Activated CD4-positive, alpha-beta T cell treated with anti-CD3 and anti-CD28 coated beads for 4 hours (primary cell): ENCODE measurements at places on chromosomes 1 and 21.

GRCh38 chr1:244778344-244778743 lies 57.1 kb upstream of the COX20 start:
- no peak for DNase-seq

GRCh38 chr1:160880216-160880615 lies 4.8 kb downstream of the ITLN1 start:
- DNase-seq = no peak

DNA sequence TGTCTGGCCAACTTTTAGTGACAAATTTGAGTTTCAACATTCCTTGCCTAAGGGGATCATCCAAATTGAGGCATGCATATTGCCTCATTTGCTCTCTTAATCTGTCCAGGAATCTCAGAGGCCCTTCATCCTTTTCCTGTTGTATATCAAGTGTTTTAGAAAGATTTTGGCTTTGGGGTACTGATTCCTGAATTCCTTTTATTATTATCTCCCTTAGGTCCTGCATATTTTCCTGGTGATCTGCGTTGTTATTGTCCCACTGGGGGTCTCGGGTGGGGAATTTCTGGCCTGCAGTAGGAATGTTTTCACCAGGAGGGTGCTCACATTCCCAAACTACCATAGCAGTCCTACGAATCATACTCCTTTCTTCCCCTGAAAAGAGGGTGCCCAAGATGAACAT lies 4.4 kb upstream of the AADACL3 start:
- no peak for DNase-seq

GRCh38 chr21:20902511-20902910 lies 95.7 kb upstream of the NCAM2 start:
- no peak for DNase-seq

- no peak for DNase-seq
Measured at GRCh38 chr1:189216886-189217285, 1260.8 kb downstream of the BRINP3 start.

GRCh38 chr1:230568008-230568407 lies 74.3 kb upstream of the COG2 start:
- no peak for DNase-seq

DNA sequence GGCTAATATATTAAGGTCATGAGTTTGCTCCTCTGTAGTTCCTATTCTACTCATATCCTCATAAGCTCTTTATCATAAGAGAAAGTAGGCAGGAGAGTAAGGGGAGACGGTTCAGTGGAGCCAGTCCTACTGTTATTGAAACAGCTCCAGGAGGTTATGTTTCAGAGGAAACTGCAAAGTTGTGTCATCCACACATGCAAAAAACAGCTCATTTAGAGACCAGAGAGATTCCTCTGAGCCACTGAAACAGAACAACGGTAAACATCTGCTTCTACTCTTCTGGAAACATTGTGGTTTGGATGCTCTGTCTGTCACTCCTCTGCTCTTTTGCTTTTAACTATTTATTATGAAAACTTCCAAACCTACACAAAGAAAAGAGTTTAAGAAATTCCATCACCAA lies 66.3 kb upstream of the PPP2R5A start:
- no peak for DNase-seq

GRCh38 chr1:38308780-38309179 lies 262.2 kb upstream of the POU3F1 start:
- no peak for DNase-seq

DNA sequence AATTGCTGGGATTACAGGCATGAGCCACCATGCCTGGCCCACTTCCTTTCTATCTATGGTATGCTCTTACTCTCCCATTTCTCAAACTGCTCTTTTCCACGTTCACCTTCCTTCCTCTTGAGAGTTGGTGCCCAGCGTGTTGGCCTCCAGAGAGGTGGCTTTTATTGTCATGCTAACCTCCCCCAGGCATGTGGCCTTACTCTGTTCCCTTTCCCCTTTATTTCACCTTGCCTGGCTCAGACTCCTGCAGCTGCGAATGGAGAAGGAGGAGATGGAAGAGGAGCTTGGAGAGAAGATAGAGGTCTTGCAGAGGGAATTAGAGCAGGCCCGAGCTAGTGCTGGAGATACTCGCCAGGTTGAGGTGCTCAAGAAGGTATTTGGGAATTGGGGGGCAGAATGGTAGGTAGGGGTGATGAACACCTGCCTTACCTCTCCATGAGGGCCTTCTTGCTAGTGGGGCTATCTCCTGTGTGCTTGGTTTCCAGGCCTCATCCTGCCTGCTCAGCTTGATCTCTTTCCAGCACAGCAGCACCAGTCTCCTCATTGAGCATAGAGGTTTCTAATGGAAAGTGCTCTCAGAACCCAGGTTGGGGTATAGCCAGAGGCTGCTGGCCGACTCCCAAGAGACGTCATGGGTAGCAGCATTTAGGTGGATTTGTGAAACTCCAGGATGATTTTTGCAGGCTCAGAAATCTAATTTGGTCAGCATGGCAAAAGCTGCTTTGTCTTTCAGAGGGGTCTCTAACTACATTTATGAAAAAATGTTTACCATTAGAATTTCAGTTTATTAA lies 13.2 kb upstream of the TUFT1 start:
- DNase-seq = no peak

- DNase-seq = no peak
Measured at GRCh38 chr1:111483166-111483565, 9.4 kb downstream of the C1orf162 start.

DNA sequence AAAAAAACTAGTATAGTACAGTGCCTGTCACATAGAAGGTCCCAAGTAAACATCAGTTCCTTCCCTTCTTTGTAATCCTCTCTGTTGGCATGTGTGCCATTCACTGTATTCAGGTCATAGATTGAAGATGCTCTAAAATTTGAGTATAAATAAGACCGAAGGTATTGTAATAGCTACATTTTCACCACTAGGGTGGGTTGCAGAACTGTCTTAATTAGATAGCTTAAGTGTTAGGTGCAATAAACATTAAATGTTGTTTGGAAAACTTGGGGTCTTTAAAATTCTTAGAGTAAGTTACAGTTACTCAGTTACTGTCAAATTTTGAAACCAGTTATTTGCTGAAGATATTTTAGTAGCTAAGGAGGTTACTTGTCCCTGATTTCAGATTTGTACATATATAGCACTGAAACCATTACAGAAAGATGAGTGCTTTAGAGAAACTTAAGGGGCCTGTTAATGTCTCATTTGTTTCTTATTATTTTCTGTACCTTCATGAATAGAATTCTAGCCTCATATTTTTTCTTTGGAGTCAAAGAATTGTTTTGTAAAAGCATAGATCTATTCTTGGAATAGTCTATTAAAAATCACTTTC lies 24.3 kb downstream of the PER3 start:
- no peak for DNase-seq

DNA sequence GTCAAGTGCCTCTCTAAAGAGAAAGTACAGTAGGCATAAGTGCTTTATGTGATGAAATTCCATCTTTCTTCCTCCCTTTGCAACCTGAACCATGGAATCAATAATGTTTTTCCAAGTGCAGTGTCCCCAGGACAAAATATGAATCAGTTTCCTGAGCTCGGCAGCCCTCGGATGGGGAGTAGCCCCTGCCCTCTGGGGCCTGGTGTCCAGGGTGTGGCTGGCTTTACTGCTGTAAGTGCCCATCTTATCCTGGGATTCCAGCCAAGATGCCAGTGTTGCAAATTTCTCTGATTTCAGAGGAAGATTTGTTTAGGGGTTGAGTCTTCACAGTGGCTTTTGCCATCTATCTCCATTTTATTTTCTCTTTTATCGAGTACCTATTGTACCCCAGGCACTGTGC lies 40.5 kb upstream of the SRP9 start:
- no peak for DNase-seq

GRCh38 chr1:41109310-41110197 lies 88.0 kb upstream of the SLFNL1 start:
- no peak for DNase-seq
